RPMI7951 (cell line): ENCODE measurements at places on chromosomes 5 and 9.
A peak's percentile ranks its signal among the peaks of the same experiment; 100 is the strongest.

- peak; percentile 27 for DNase-seq
Observed at GRCh38 chr9:79026316-79026715, 545.4 kb upstream of the TLE4 start.

GRCh38 chr5:127950707-127951391 lies 132.7 kb upstream of the SLC12A2 start:
- no peak for DNase-seq

DNA sequence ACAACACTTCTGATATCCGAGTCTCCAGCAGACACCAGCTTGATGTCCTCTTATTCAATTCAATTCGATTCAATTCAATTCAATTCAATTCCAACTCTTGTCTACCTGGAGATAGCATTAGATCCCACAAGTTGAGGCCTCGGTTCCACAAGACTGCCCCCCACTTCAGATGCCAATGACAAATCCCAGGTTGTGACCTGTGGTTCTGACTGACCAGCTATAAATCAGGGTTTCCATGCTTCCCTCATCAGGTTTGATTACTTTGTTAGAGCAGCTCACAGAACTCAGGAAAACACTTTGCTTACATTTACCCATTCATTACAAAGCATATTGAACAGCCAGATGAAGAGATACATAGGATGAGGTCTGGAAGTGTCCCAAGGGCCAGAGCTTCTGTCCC lies 82.6 kb downstream of the ALDH7A1 start:
- DNase-seq: no peak

DNA sequence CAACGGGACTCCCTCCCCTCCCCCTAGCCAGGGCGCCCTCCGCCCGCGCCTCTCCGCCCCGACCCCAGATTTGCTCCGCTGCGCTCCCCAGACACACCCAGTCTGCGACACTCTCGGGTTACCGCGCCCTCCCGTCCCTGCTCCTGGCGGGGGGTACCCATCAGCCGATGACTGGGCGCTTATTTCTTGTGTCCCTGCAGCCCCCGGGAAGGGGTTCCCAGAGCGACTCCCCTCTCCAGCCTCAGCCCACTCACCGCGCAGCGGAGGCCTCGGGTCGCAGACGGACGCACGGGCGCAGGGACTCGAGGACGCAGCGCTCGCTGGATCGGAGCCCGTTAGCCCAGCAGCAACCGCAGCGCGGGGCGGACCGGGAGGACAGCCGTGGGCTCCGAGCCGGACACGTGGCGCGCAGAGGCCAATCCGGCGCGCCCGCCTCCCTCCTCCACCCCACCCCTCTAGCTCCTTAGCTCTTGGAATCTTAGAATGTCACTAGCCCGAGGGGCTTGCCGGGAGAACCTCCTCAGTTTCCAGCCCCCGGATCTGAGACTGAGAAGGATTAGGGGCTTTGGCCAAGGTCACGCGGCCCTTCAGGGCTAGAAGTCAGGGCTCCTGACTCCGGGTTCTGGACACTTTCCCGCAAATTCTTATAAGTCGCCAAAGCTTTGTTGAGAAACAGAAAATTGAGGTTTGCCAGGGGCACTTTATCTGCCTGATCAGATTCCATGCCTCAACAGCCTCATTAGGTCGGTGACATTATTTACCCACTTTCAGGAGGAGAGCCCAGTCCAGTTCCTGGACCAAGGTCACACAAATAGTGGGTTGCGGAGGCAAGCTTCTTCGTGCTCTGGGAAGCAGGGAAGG lies at the start of gene ANXA6:
ANXA6 (minus strand) TSS at position 354 of the 861 bp plus-strand sequence. CDS start 9,878 bp downstream, outside the sequence.
- peak; percentile 85 for DNase-seq

GRCh38 chr5:98258939-98259338 lies 514.5 kb upstream of the RGMB start:
- DNase-seq: peak; percentile 4

GRCh38 chr9:109302606-109303005 lies 18.3 kb downstream of the EPB41L4B start:
- no peak for DNase-seq

DNA sequence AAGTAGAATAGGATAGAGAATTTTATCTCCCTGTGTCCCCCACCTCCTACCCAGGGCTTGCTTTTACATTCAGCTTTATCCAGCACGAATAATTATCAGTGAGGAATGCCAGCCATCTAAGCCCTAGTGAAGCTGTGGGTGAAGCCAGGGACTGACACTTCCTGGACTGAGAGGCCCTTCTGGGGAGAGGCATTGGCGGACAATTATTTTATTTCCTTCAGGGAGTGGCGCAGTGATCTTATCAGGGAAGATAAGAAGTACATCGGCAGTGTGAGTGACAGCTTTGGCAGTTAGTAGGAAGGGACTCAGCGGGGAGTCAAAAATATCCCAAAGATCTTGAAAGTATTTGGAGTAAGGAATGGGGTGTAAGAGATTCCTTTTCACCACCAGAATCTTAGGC lies 34.9 kb upstream of the RPS23 start:
- DNase-seq: no peak

DNA sequence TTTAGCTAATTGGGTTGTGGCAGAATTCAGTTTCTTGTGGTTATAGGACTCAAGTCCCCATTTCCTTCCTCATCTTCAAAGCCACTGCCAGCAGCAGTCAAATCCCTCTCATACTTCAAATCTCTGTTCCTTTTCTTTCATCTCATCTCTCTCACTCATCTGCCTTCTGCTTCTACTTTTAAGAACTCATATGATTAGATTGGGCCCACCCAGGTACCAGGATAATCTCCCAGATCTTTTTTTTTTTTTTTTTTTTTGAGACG lies 8.0 kb upstream of the REEP5 start:
- no peak for DNase-seq

GRCh38 chr5:142466195-142466971 lies 141.6 kb upstream of the SPRY4 start:
- DNase-seq: peak; percentile 80

DNA sequence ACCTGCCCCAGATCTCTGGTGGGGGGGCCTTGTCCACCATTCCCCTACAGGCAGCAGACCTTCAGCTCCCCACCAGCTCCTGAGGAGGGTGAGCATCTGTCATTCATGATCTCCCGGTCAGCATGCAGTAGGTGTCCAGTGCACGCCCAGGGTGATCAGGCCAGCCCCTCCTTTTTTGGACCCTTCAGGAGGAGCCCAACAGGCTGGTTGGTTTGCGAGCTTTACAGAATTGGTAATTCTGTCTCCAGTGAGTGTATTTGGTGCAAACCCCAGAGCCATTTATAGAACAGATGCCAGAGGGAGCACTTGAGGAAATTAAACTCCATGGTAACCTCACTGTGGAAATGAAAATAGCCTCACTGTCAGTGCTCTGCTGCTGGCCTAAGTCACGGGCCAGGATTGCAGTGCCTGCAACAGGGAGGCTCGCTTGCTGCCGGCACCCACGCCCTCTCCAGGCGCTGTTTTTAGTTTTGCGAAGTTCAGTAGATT lies 23.4 kb downstream of the WNK2 start:
- peak; percentile 20 for DNase-seq

DNA sequence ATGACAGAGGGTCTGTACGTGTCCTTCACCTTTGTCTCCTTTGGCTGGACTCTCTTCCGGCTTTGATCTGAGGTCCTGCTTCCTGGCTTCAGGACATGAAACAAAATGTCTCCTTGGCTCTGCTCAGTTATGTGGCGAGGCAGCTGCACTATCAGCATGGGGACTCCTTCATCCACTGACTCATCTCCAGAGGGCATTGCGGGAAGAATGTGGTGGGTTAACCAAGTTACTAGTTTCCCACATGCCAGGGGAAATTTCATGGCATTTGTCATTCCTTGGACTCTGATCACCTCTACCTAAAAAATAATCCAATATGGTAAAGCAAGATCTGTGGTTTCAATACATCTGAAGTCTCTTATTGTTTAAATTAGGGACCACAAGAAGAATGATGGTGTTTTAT lies 259.7 kb downstream of the MED10 start:
- DNase-seq: no peak

GRCh38 chr9:138037140-138037539 lies 159.6 kb downstream of the CACNA1B start:
- DNase-seq: no peak

DNA sequence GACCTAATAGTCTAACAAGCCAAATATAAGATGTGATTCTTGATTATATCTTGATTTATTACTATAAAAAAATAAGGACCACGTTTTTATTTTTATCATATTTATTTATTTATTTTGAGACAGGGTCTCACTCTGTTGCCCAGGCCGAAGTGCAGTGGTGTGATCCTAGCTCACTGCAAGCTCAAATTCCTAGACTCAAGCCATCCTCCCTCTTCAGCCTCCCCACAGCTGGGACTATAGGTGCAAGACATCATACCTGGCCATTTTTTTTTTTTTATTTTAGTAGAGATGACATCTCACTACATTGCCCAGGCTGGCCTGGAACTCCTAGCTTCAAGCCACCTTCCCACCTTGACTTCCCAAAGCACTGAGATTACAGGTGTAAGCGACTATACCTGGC lies 61.0 kb upstream of the LARP1 start:
- DNase-seq: no peak

GRCh38 chr5:79236362-79236969 lies 535 bp downstream of the JMY start:
- DNase-seq: peak; percentile 17

DNA sequence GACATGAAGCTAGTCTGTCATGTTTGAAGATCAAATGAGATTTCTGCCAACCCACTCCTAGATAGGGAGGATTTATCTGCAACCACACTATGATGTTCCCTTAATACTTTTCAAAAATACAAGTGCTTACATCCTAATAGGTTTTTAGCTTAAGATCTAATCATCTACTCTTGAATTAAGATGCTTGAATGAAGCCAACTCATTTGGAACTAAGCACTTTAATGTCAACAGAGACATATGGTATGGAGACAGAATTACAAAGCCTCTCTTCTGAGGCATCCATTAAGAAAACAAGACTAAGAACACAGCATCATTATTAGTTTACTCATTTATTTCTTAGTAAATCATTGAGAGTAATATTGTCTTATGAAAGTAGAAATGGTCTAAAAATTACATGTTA lies 139.3 kb upstream of the NFIB start:
- no peak for DNase-seq

- DNase-seq: no peak
Observed at GRCh38 chr5:18243846-18244245, 609.6 kb downstream of the TAF11L14 start.

GRCh38 chr9:19085295-19085694 lies 17.4 kb downstream of the HAUS6 start:
- DNase-seq: no peak

DNA sequence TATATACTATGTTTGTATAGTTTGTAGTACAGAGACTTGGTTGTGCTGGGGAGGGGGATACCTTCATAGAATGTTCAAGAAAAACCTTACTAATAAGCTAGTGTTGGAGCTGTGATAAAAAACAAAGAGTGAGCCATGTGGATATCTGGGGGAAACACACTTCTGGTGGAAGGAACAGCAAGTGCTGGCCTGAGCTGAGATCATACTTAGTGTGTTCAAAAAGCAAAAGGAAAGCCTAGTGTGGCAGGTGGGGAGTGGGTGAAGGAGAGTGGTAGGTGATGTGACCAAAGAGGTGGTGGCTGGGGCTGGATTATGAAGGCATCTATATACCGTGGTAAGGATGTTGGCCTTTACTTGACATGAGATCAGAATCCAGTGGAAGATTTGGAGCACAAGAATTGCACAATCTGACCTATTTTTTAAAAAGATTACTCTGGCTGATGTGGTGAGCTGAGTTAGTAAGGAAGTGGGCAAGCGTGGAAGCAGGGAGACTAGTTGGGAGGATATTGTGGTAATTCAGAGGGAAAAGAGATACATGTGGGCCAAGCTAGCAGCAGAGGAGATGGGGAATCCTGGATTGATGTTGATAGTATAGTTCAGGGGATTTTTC lies 26.6 kb downstream of the PALM2AKAP2 start:
- peak; percentile 85 for DNase-seq

- peak; percentile 87 for DNase-seq
Observed at GRCh38 chr9:3962971-3963642, 336.8 kb downstream of the GLIS3 start.

DNA sequence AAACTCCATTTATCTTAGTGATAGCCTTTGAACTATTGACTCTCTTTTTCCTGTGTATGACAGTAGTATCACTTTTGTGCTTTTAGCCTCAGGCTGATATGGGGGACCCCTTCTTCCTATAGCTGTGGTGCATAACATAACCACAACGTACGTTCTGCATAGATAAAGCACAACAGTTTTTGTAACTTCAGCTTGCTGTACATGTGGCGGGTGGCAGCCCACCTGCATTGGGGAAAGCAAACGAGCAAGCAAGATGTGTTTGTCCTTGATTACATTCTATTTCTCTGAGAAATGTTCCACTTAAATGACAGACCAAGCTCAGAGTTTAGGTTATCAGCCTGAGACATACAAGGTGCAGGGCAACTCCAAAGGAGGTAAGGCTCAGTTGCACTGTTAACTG lies 309.4 kb downstream of the KDM4C start:
- DNase-seq: no peak

GRCh38 chr5:129609710-129610109 lies 138.2 kb upstream of the MINAR2 start:
- no peak for DNase-seq

- DNase-seq: no peak
Observed at GRCh38 chr5:37043693-37044092, 167.1 kb downstream of the NIPBL start.
